ENCODE measurements at places on chromosomes 12 and 14. TPM values are rescaled to one million over a fixed set of nuclear protein-coding genes. Genes with fewer than 3 reads are reported as not detected.

DNA sequence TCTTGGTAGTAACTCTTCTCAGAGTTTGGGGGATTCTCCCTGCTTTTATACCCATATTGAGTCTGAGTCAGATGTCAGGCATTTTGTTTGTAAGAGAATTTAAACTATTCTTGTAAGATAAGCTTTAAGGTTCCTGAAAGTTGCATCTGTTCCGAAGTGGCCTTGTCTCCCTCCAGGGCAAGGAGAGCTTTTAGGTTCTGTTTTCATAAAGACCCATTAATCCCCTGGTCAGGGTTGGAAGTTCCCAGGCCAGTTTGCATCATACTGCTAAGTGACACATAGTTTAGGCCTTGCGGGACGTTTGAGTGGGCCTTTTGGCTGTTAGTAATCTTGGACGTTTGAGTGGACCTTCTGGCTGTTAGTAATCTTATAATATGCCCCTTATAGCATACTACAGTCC lies 396.7 kb downstream of the NPAS3 start:
- no peaks in the 10 kb centered on the region for H3K36me3 ChIP-seq
- no peak for DNase-seq

GRCh38 chr14:93347850-93348249 lies 868 bp downstream of the COX8C start:
- no peaks in the 10 kb centered on the region for H3K27me3 ChIP-seq
- no peak overlapping the region for H3K27ac ChIP-seq
- no peak overlapping the region for H3K4me3 ChIP-seq
- H3K36me3 ChIP-seq, result no peaks in the 10 kb centered on the region
- DNase-seq, result no peak

DNA sequence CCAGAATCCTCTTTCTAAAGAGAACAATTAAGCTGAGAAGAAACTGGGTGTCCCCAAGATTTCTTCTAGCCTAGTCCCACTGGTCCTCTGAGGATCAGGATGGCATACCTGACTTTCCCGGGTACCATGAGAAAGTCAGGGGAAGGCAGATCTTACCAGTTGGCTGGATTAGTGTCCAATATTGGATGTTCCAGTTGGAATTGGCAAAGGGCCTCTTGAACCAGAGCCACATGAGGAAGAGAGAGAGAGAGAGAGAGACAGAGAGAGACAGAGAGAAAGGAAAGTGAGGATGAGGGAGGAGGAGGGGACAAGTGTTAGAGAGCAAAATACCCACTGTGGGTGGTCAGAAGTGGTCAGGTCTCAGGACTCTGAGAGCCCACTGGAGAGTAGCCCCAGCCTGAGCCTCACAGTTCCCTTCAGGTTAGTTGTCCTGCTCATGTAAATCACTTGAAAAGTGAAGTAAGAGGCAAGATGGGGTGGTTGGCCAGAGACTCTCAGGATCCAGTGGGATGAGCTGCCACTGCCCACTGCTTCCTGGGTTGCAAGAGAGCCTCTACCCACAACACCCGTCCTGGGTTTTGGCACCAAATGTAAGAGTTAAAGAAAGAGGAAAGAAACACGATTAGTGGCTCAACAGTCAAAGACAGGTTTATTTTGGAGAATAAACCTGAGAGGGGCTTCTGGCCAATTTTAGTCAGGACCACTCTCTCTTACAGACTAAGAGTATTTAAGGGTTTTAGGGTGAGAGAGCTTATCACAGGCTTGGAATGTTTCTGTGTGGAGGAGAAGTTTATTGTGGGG lies 28.4 kb upstream of the A2M start:
- H3K36me3 ChIP-seq, result no peaks in the 10 kb centered on the region
- no peaks in the 10 kb centered on the region for H3K4me1 ChIP-seq
- DNase-seq, result no peak
- H3K27me3 ChIP-seq, result no peaks in the 10 kb centered on the region
- no peak overlapping the region for H3K27ac ChIP-seq

DNA sequence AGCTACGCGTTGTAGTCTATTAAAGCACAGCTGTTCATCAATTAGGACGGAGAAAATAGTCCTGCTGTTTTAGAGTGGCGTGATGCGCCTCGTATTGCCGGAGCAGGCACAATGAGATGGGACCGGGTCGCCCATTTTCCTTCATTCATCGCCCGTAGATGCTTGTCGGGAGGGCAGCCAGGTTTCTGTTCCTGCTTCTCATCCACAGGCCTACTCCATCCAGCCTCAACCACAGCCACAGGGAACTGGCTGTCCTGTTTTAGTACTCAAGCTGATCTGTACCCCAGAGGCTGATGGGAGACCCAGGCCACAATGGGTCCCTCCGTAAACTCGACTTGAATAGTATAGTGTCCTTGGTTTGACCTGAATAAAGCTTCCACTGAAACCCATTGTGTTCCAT lies 264.0 kb downstream of the VRK1 start:
- H3K27ac ChIP-seq, result no peak overlapping the region
- H3K36me3 ChIP-seq, result no peaks in the 10 kb centered on the region
- no peaks in the 10 kb centered on the region for H3K4me1 ChIP-seq

GRCh38 chr12:67245571-67245970 lies 23.6 kb upstream of the CAND1 start:
- DNase-seq, result no peak
- H3K4me3 ChIP-seq, result no peak overlapping the region
- H3K4me1 ChIP-seq, result no peaks in the 10 kb centered on the region
- no peaks in the 10 kb centered on the region for H3K36me3 ChIP-seq
- H3K27me3 ChIP-seq, result no peaks in the 10 kb centered on the region
- H3K27ac ChIP-seq, result no peak overlapping the region

GRCh38 chr14:35020713-35021112 lies 25.4 kb upstream of the FAM177A1 start:
- no peaks in the 10 kb centered on the region for H3K36me3 ChIP-seq
- no peak overlapping the region for H3K27ac ChIP-seq
- no peak overlapping the region for H3K4me3 ChIP-seq
- no peaks in the 10 kb centered on the region for H3K4me1 ChIP-seq
- H3K27me3 ChIP-seq, result no peaks in the 10 kb centered on the region

GRCh38 chr12:48686615-48687334 lies 4.7 kb upstream of the KANSL2 start:
- peaks cover 10% of the 10 kb centered on the region for H3K36me3 ChIP-seq
- H3K4me1 ChIP-seq, result no peaks in the 10 kb centered on the region
- H3K4me3 ChIP-seq, result no peak overlapping the region
- DNase-seq, result no peak

GRCh38 chr12:132634411-132634990 lies 15.9 kb downstream of the P2RX2 start:
- peaks cover 88% of the 10 kb centered on the region for H3K36me3 ChIP-seq
- no peaks in the 10 kb centered on the region for H3K27me3 ChIP-seq
- no peak for DNase-seq
- no peak overlapping the region for H3K27ac ChIP-seq

DNA sequence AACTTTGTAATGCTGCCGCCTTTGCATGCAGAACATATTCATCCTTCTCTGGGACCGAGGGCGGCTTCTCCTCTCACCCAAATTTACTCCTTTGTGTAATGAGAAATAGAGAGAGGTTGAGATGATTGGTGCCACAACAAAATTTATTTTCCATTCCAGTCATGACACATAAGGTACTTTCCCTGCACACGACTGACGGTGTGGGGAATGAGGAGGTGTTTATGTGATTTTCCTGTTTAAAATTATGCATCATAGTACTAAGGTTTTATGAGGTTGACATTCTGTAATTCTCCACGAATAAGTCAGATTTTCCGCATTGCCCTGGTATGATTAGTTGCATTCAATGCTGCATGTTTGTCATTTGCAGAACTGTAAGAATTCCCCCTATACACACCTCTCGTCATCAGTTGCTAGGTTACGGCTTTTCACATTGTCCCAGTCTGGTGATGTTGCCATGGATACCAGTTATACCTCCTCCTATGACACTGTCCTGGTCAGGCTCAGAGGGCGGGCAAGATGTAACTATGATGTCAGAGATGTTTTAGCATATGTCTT lies 23.1 kb downstream of the BICDL1 start:
- no peak overlapping the region for H3K27ac ChIP-seq
- no peak overlapping the region for H3K4me3 ChIP-seq
- no peak for DNase-seq
- H3K36me3 ChIP-seq, result no peaks in the 10 kb centered on the region
- no peaks in the 10 kb centered on the region for H3K27me3 ChIP-seq
- H3K4me1 ChIP-seq, result no peaks in the 10 kb centered on the region

NRXN3 gene
- total RNA-seq, result 4.1 TPM

TSPAN19 gene
- not detected for total RNA-seq

DNA sequence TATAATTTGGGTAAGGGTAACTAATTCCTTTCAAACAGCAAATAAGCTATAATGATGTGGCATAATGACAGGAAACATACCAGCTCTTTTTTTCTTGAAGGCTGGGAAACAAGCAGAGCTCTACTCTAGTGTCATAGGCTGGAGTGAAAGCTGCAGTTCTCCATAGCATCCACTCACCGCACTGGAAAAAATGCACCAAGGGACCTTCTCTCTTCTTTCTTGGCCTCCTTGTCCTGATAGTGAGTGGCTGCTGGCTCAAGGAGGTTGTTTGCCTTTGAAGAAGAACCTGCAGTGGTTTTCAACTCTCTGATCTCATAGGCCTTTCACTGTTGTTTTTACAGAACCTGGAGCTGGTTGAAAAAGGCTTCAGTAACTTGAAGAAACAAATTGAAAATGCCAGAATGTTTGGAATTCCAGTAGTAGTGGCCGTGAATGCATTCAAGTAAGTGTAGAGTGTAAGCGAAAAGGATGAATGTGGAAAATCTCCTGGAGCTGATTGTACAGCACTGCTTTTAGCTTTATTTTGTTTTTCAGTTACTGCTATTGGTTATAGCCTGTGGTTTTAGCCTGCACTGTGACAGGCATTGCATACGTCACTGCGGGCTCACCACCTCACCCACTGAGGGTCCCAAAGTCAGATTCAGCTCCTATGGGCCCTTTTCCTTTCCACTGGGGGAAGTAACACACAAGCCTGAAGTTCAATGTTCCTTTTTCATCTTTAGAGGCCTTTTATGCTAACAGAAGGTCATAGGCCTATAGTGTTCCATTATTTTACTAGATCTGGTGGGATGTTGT lies 17.2 kb upstream of the AKAP5 start:
- no peak overlapping the region for H3K4me3 ChIP-seq
- H3K27ac ChIP-seq, result no peak overlapping the region
- no peak for DNase-seq
- no peaks in the 10 kb centered on the region for H3K27me3 ChIP-seq

DHRS7 gene
- 26.1 TPM for total RNA-seq

- H3K27me3 ChIP-seq, result no peaks in the 10 kb centered on the region
- H3K4me3 ChIP-seq, result no peak overlapping the region
- no peaks in the 10 kb centered on the region for H3K36me3 ChIP-seq
Measured at GRCh38 chr12:111758120-111758561, 8.6 kb upstream of the ALDH2 start.

DNA sequence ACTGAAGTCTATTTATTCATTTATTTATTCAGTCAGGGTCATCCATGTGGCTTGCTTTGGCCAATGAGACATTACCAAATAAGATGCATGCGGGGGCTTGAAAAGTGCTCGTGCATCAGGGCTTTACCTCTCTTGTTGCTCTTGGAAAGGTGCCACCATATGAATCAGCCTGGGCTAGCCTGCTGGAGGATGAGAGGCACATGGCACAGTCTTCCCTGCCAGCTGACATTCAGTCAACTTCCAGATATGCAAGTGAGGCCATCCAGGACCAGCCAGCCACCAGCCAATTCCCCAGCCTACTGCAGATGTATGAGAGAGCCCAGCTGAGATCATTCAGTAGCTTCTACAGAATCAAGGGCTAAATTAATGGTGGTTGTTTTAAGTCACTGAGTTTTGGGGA lies 105.2 kb upstream of the RPH3A start:
- H3K36me3 ChIP-seq, result no peaks in the 10 kb centered on the region
- no peak for DNase-seq
- H3K27me3 ChIP-seq, result no peaks in the 10 kb centered on the region
- H3K27ac ChIP-seq, result no peak overlapping the region

DNA sequence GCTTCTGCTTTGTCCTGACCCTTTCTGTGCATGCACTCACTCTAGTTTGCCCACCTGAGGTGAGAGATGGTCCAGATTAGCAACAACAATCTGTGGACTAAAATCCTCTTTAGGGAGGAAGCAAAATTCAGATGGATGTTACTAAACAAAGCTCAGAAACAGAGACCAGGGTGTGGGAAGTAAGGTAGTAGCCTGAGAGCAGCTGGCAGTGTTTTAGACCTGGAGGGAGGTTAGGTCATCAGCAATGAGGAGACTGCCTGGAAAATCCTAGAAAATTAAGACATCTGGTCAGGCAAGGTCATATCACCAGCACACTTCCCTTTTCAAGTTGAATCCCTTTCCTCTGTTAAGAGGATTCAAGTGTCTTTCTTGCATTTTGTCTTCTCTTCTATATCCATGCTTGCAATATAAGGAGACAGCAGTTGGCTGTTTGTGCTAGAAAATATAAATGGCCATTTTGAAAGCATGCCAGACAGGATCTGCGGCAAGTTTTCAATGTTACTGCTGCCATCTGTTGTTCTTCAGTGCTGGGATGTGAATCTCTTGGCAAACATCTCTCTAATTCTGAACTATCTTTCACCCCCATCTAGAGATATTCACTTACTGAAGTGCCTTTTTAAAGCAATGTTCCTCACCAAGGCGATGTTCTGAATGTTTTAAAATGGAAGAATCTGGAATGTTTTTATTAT lies 266.4 kb downstream of the NAV3 start:
- H3K36me3 ChIP-seq, result no peaks in the 10 kb centered on the region
- DNase-seq, result no peak
- no peaks in the 10 kb centered on the region for H3K27me3 ChIP-seq
- H3K4me3 ChIP-seq, result no peak overlapping the region
- H3K4me1 ChIP-seq, result no peaks in the 10 kb centered on the region

DNA sequence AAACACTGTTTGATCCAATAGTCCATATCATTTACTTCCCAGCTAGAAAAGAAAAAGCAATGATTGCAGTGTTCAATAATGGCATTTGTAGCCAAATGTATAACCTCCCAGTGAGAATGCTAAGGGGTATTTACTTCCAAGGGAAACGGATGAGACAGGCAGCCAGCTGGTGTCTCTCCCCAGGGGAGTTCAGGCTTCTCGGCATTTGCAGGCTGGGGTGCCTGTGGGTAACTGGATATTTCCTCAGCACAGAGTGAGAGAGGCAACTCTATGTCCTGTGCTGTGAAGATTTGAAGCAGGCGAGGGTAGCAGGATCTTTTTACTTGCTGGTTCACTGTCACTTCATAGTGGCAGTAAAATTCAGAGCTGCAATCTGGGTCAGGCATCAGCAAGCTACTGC lies 1455.6 kb upstream of the TMEM132C start:
- no peaks in the 10 kb centered on the region for H3K27me3 ChIP-seq
- H3K27ac ChIP-seq, result no peak overlapping the region
- no peaks in the 10 kb centered on the region for H3K36me3 ChIP-seq
- no peak overlapping the region for H3K4me3 ChIP-seq

DNA sequence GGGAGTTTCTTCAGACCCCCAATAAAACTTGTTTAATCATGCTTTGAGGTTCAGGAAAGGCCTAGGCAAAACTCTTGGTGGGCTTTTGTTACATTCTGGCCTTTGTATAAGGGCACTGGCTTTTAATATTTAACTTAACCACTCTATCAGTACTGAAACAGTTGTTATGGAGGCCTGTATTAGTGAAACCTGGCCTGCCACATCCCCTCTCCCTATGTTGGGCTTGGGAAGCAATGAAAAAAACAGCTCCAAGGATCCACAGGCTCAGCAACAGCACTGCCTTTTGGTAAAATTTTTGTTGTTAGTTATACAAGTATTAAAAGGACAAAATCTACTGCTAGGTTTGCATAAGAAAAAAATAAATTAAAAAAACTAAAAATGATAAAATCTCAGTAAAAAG lies 10.7 kb downstream of the SOAT2 start:
- no peak overlapping the region for H3K27ac ChIP-seq
- H3K4me3 ChIP-seq, result no peak overlapping the region
- peaks cover 3% of the 10 kb centered on the region for H3K4me1 ChIP-seq
- DNase-seq, result no peak
- H3K36me3 ChIP-seq, result no peaks in the 10 kb centered on the region
- H3K27me3 ChIP-seq, result no peaks in the 10 kb centered on the region

Data from H1 (cell line).